ENCODE measurements at places on chromosomes 7 and 10.

- no peak for DNase-seq
Measured at GRCh38 chr7:2553108-2553507, 2.2 kb downstream of the BRAT1 start.

DNA sequence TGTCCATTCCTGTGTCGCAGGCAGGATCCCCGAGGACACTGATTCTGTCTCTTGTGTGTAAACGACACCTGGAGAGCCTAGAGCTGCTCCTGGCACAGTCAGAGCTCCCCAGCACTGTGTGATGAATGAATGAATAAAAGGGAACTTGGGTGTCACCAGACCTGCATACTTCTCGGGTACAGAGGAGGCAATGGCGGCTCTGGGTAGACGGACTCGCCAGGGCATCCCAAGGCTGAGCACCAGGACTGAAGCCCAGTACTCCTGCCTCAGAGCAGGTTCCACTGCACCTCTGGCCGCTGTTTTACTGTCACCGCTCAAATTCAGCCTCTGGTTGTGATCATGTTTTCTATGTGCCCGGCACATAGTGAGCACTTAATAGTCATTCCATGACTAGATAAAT, 255.8 kb downstream of the GLRX3 start:
- no peak for DNase-seq

DNA sequence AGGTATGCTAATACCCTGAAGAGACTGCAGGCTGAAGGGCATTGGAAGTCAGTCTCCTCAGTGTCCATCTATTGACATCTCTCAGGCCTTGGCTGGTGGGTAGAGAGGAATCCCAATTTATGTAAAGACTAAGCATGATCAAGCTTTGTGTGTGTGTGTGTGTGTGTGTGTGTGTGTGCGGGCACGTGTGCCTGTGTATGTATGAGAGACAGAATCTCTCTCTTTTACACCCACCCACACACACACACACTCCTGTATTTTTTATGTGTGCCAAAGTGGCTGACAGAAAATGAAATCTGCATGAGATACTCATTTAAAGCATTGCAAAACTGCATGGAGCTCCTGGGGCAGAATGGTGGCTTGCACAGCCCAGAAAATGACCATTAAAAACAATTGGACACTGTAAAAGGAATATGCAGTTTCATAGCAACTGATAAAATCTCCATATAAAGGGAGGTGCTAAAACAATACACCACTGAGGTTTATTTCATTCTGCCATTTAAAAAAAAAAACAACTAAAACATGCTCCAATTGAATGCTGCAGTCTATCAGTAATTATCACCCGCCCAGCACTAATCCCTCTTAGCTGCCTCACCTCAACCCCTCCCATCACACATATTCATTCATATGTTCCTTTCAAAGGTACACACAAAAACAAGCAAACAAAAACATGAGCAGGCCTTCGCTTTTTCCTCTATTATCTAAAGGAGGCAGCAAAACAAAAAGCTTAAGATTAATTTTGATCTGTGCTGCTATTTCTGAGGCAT, 385.0 kb downstream of the KCNMA1 start:
- no peak for DNase-seq

DNA sequence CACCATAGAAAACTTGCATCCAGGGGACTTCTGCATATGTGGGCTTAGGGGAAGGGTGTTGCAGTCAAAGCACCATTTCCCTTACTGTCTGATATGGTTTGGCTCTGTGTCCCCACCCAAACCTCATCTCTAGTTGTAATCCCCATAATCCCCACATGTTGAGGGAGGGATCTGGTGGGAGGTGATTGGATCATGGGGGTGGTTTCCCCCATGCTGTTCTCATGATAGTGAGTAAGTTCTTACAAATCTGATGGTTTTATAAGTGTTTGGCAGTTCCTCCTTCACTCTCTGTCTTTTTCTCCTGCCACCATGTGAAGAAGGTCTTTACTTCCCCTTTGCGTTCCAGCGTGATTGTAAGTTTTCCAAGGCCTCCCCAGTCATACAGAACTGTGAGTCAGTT, 177.4 kb downstream of the ADK start:
- no peak for DNase-seq

GRCh38 chr10:33776419-33777070, 442.1 kb upstream of the NRP1 start:
- DNase-seq: no peak

DNA sequence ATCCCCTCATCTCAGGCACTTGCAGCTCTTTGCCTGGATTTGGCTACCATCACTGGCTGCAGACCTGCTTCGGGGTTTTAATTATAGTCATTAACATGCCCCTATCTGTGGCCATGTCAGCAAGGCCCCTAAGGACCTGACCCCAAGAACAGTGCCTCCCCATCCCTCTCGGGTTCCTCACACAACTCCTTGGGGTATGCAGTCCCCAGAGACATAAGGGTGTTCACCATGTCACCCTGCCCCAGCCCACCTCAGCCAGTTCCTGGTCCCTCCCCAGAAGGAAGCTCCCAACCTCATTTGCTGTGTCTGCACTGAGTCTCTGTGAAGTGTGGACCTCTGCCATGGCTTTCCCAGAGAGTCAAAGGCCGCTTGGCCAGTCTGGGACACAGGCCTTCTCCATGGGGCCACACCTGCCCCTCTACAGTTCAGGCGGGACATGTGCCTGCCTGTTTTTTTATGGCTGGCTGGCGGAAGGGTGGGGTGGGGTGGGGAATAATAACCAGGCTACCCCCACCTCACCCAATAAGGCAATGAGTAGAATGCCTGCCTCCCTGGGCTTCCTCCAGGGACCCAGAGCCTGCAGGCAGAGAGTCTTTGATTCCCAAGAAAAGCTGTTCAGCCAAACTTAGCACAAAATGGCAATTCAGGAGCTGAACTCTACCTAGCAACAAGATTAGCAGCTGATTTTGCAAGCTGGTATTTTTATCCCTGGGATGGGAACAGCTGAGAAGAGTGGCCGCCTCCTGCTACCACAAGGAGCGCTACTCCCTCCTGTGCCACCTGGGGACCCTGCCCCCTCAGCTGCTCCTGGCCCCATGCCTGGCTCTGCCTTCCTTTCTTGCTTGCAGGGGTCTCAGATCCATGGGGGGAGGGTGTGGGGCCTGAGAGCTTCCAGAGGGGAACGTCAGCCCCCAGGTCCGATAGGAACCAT, 23.7 kb upstream of the CAMK2B start:
- no peak for DNase-seq

Data from activated naive CD4-positive, alpha-beta T cell treated with anti-CD3 and anti-CD28 coated beads, Interleukin-2, amount 50 U/mL, for 72 hours (primary cell).